GM04504 (cell line): ENCODE measurements at places on chromosomes 1 and 21.

DNA sequence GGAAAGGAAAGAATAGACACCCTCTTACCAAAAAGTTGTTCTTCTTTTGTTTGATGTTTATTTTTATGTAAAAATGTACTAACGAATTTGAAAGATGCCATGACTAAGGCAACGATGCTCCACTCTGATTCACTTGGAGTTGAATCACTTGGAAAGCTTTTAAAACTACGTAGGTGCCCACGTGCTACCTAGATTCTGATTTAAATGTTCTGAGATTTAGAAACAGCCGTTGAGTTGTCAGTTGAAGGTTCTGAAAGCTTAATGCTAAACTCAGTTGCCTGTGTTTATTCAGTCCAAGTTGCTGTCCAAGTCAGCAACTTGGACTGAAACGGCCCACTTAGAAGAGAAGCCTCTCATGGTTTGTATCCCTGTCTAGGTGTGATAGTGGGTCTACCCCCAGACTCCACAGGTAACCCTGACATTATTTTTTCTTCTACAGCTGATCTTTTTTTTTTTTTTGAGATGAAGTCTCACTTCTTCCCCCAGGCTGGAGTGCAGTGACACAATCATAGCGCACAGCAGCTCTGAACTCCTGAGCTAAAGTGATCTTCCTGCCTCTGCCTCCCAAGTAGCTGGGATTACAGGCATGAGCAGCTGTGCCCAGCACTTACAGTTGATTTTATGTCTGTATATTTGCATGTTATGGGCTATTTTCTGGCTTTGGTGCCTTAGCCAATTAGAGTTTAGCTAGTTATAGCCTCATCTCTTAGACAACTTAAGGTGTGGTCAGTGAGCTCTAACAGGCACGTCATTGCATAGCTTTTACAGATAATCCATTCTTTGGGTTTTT is 1.4 kb upstream of the VAMP4 start:
- no peak for DNase-seq

GRCh38 chr1:3945222-3945621 is 45.1 kb upstream of the C1orf174 start:
- no peak for DNase-seq

- no peak for DNase-seq
Observed at GRCh38 chr1:211155040-211155439, 21.1 kb upstream of the KCNH1 start.

- DNase-seq: no peak
Observed at GRCh38 chr1:234649432-234650081, 39.6 kb upstream of the IRF2BP2 start.

DNA sequence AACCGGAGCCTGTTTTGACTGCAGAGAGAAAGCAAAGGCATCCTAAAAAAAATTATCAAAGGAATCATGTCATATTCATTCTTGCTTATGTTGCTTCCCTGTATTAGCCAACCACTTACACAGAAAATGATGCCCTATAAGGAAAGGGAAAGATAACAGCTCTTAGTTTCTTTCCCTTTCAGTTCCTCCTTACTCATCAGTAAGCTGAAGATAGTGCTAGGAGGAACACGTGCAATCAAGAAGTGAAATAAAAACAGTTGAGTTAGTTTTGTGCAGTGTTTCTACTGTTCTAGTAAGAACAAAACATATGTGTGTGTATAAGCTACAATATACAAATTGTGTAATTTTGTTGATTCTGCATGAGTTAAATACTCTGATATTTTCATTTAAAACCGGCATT is 45.3 kb upstream of the MTF2 start:
- no peak for DNase-seq

DNA sequence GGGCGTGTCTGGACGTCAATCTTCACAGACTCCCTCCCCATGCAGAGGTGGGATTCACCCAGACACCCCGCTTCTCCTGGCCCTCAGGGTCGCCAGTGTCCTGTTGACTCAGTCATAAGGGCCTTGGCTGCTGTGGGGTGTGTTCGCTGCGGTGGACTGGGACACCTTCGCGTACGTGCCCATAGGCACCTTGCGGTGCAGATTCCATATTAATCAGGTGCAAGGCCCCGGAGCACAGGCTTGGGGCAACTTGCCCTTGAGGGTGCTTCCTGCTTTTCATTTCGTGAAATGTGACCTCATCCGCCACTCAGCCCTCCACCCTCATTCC is 398 bp upstream of the SLC30A10 start:
- no peak for DNase-seq

GRCh38 chr1:80375662-80376061 is 1369.1 kb upstream of the ADGRL4 start:
- DNase-seq: peak; percentile 43

GRCh38 chr1:33465316-33465715 is 7.1 kb upstream of the ZSCAN20 start:
- no peak for DNase-seq

DNA sequence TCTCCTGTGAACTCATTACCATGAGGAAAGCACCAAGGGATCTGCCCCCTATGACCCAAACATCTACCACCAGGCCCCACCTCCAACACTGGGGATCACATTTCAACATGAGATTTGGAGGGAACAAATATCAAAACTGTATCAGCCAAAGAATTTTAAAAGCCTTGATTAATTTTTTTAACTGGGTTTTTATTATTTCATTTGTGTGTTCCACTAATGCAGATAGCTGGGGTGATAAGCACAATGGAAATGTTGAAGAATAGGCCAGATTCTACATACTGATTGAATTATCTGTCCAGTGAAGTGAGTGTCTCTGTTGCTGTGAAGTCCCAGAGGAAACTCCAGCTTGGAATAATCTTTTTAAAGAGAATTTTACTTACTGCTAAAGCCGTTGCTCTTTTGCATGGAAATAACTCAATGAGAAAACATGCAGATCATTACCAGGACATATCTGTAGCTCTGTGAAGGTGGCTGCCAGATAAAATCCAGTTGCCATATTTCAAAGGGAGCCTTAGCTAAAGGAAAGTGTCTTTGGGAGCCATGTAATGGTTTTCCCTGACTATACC is 44.4 kb upstream of the DHCR24 start:
- no peak for DNase-seq

GRCh38 chr1:46041974-46042373 is 90.5 kb downstream of the PIK3R3 start:
- peak; percentile 55 for DNase-seq

DNA sequence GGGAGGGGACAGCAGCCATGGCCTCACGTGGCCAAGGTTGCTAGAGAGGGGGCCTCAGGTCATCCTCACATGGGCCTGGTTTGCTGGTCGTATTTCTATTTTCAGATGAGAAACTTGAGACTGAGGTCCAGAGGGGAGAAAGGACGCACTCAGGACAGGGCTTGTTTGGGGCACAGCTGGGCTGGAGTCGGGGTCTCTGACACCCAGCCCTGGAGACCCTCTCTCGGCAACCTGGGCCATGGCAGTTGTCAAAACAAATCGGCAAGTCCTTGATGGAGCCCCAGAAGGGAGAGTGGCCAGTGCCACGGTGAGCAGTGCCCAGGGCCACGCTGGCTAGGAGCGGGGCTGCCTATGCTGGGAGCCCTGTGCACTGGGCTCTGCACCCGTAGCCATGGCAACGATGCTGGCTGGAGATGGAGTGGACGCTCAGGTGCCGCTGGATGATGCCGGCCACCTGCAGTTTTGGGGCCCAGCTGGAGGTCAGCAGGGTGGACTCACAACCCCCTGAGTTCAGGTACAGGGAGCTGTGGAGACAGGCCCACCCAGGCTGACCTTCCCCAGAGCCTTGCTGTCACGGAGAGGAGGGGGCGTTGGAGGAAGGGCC is 11.1 kb downstream of the LRRC3 start:
- no peak for DNase-seq
